ENCODE measurements at places on chromosomes 6 and 20.
A peak's percentile ranks its signal among the peaks of the same experiment; 100 is the strongest.

- DNase-seq, result no peak
Measured at GRCh38 chr6:31683591-31683990, 2.7 kb upstream of the LY6G5C start.

DNA sequence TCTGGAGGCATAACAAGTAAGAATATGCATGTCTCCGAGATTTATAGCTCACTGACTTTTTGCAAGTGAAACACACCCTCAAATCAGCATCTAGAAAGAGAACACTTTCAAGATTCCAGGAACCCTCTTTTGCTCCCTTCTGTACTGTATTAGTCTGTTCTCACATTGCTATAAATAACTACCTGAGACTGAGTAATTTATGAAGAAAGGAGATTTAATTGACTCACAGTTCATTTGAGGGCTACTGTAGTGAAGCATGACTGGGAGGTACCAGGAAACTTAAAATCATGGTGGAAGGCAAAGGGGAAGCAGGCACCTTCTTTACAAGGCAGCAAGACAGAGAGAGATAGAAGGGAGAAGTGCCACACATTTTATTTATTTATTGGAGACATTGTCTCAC, 269.9 kb downstream of the UTRN start:
- no peak for DNase-seq

- DNase-seq, result peak; percentile 32
Measured at GRCh38 chr6:140988780-140989179, 1143.9 kb upstream of the GJE1 start.

DNA sequence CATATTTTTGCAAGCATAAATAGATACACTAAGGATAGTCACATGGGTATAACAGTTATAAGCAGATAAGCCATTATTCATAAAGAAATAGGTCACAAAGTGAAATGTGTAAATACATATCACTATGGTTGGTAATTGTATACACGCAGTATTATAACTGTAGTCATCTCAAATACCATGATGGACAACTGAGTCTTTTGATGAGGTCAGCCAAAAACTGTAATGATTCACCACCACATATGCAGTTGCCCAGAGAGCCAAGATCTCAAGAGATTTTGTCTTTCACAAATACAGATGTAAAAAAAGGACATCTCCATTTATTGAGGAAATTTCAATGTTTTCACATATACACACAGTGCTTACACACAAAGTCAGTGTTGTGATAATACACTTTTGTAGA, 28.3 kb downstream of the ZNF292 start:
- DNase-seq, result peak; percentile 7

- no peak for DNase-seq
Measured at GRCh38 chr20:59731376-59731775, 127.0 kb downstream of the PHACTR3 start.

DNA sequence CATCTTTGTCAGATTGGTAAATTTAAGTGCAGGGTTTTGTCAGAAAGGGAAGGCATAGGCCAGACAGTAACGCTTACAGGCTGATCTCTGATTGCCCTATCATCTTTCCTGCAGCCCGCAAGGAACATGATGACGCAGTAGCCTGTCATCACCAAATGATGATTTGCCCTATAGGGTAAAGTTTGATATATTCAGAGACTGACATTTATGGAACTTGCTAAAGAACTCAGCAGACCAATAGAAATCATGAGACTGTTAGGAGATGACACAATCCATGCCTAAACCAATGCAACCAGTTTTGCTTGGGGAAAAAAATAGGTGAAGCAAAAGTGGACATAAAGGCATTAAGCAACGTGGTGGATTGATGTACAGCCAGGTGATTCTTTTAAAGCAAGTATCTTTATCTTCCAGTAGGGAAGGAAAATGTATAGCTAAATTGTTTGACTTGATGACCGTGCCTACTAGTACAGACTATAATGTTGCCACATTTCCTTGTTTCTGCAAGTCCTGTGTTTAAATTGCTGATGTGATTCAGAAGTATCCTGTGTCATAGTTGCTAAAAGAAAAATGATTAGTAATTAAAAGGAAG, 2.4 kb downstream of the NUS1 start:
- DNase-seq, result no peak

DNA sequence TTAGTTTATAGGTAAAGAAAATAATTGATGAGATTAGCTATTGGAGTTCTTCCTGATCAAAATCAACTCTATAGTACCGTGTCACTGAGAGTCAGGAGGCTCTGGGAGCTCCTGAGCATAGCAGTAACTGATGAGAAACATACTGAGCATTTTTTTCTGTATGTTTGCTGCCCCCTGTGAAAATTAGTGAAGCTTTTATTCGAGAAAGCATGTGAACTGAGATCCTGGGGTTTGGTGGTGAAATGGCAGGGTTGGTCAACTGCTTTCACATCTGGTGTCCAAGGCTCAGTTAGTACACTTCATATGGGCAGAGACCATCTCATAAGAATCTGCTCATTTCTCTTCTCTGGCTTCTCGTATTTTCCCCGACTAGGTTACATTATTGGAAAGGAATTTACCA, 4.1 kb upstream of the ABT1 start:
- no peak for DNase-seq

DNA sequence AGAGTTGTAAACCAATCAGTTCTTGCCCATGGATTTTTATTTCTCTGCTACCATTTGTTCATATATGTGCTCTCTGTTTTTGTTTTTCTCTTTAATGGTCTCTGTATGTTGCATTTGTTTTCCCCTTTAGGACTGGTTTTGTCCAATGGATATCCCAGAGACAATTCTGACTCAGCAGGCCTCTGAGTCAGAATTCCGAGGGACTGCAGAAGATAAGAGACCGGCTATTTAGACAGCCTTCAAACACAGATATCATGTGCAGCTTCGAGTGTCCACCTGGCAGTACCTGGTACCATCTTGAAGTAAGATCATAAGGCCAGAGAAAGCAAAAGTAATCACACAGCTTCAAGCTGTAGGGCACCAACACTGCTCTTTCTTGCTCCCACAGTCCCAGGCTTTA, 125.5 kb downstream of the ELOVL4 start:
- no peak for DNase-seq

DNA sequence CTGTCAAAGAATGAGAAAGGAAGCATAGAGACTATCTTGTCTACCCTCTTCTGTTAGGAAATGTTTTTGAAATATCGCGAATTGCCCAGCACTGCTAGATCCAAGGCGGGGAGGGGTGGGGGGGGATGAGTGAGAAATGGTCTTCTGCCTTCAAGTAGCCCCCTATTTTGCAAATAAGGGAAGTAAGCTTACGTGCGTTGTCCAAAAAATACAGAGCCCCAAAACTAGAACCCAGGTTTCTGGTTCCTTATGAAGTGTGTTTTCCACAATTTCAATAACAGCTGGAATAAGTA, 923 bp upstream of the ILRUN start:
- no peak for DNase-seq

GRCh38 chr6:169960521-169960885, 209.1 kb downstream of the ERMARD start:
- DNase-seq, result no peak

GRCh38 chr6:33759887-33760629, 13.4 kb upstream of the IP6K3 start:
- no peak for DNase-seq

DNA sequence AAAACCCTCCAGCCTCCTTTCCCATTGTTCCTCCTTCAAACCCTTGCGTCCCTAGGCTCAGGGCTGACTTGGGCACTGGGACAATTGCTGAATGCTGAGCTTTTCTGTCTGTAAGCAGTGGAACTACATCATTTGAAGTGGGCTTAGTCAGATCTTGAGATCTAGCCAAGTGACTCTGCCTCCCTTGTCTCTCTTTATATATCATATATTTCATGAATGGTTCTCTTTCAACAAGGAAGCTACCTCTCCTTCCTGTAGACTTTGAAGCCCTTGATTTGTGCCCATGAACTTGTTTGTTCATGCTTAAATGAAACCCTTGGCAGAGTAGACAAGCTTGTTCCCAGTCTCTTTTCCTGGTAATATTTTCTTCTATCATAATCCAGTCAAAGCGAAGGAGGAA, 60.0 kb upstream of the KIF13A start:
- no peak for DNase-seq

DNA sequence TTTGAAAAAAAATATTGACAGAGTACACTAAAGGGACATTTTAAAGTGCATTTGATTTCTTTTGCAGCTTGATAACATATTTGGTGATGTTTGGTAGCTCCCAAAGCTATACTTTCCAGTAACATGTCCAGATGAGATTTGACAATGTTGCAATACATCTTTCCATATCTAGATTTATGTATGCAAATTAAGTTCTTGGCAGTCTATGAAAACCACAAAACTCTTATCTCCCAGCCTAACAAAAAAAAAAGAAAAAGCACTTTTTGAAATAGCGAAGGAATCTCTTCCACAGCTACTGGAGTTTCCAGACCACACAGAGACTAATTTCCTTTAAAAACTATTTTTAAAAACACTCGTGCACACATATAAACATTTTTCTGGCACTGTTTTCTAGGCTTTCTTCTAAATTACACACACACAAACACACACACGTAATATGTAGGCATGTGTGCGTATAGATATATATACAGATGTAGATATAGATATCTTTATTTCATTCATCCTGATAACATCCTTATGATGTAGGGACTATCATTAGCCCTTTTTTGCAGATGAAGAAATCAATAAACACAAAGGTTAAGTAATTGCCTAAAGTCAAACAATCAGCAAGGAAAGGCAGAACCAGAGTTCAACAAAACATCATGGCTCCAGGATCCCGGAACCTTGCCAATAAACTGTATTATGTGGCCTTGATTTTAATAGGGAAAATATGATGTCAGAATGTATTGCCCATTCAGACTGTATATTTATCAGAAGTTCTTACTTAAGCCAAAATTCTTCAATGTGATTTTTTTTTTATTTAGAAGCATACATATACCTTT, 93.3 kb downstream of the ADGRB3 start:
- no peak for DNase-seq

GRCh38 chr6:68975816-68976215, 340.7 kb downstream of the ADGRB3 start:
- no peak for DNase-seq

GRCh38 chr6:10478187-10479040, 42.7 kb upstream of the GCNT2 start:
- DNase-seq, result peak; percentile 7

GRCh38 chr6:27053738-27054137, 193.8 kb upstream of the PRSS16 start:
- no peak for DNase-seq

DNA sequence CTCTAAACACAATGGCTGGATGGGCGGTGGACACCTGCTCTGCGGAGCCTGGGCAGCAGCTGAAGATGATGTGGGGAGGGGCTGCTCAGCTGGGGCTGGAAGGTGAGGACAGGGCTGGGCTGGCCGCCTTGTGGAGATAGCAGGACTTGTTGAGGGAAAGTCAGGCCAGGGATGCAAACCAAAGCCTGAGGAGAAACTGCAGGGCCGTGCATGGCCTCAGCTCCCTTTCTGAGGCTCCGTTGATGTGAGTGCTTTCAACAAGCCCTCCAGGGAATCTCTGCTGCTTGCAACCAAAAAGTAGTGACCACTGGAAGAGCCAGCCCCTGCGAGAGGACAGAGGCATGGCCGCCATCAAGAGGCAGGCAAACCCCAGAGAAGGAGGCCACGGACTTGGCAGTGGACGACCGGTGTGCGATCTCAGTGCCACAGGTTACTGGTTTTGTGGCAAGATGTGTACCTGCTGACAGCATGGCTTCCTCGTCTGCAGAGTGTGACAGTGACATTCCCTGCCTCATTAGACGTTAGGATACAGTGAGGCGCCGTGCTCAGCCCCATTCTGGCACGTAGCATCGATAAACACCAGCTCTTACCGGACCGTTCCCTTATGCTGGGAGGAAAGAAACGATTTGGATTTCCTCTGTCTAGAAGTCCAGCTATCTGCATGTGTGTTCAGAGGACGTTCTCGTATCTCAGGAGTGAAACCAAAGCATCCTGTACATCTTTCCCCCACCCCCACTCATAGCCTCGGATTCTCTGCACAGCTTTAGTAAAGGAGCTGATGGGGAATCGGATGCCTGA, 37.9 kb downstream of the ERMARD start:
- no peak for DNase-seq

DNA sequence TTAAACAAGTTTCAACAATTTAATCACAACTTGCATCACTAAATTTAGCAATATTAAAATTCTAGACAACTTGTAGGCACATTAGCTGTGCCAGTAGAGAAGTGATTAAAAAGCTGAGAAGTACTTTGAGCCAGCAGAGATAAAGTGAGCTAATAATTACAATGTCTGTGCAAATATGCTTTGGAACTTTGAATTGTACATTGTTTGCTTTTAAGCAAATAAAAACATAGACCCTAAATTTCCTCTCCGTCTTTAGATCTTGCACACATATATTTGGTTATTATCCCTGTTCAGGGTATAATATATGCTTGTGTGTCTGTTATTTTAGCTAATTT, 44.2 kb upstream of the DEFB112 start:
- no peak for DNase-seq

GRCh38 chr6:20432692-20433091, 31.0 kb downstream of the E2F3 start:
- DNase-seq, result no peak

GRCh38 chr6:41679696-41680095, 41.4 kb downstream of the MDFI start:
- no peak for DNase-seq

Measured in GM04503 (cell line).